Hematopoietic multipotent progenitor cell treated with erythropoietin and hydrocortisone succinate and interleukin-3 and kit ligand, for 4 days (in vitro differentiated cells): ENCODE measurements at places on chromosomes 13 and 19.
A peak's percentile ranks its signal among the peaks of the same experiment; 100 is the strongest.

- DNase-seq, result no peak
Observed at GRCh38 chr13:85662186-85662585, 137.0 kb downstream of the SLITRK6 start.

DNA sequence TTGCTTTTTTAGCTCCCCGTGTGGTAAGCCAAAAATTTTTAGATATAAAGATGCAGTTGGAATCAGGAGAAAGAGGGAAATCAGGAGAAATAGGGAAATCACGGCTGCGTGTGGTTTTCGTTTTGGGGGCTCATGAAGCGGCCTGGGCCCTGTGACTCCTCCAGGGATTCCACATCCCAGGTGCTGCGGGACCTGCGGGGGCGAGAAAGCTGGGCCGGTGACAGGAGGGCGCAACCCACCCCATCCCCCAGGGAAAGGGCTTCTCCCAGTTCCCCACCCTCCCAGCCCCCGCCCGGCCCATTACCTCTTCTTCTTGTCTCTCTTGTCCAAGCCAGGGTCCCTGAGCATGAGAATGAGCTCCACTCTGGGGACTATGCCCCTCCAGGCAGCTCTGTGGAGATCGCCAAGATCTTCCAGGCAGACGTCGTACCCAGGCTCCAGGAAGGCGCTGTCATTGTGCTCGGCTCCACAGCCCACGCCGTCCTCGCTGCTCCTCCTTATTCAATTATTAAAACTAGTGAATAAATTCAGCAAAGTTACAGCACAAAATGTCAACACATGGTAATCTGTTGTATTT lies 111.0 kb downstream of the MRPL57 start:
- DNase-seq, result no peak

GRCh38 chr19:11359421-11359820 lies 4.2 kb downstream of the PLPPR2 start:
- DNase-seq, result no peak

- peak; percentile 83 for DNase-seq
Observed at GRCh38 chr19:8577247-8577646, at the start of gene MYO1F. Gene MYO1F (minus strand): TSS chr19:8577442. CDS start chr19:8577309, 133 bp downstream.

- DNase-seq, result no peak
Observed at GRCh38 chr13:52804202-52804641, 44.2 kb downstream of the PCDH8 start.
